Endothelial cell of coronary artery (primary cell): ENCODE measurements at places on chromosomes 2 and 18. TPM values are rescaled to one million over a fixed set of nuclear protein-coding genes. Genes with fewer than 3 reads are reported as not detected.

FSHR gene
- total RNA-seq, result not detected in 2 replicates

MBD2 gene
- total RNA-seq, result 159 and 223 TPM in 2 replicates

WDR54 gene
- 43.6 and 46.7 TPM in 2 replicates for total RNA-seq

ASB18 gene
- not detected in 2 replicates for total RNA-seq

CEBPZOS gene
- 8.6 and 10.8 TPM in 2 replicates for total RNA-seq
